Inflammatory macrophage treated with lipopolysaccharide for 4 hours (primary cell): ENCODE measurements at places on chromosomes 16 and 17.

GRCh38 chr16:55222486-55222885 lies 101.5 kb upstream of the IRX6 start:
- DNase-seq, result no peak

GRCh38 chr17:80453126-80453997 lies 23.0 kb downstream of the NPTX1 start:
- DNase-seq, result no peak

DNA sequence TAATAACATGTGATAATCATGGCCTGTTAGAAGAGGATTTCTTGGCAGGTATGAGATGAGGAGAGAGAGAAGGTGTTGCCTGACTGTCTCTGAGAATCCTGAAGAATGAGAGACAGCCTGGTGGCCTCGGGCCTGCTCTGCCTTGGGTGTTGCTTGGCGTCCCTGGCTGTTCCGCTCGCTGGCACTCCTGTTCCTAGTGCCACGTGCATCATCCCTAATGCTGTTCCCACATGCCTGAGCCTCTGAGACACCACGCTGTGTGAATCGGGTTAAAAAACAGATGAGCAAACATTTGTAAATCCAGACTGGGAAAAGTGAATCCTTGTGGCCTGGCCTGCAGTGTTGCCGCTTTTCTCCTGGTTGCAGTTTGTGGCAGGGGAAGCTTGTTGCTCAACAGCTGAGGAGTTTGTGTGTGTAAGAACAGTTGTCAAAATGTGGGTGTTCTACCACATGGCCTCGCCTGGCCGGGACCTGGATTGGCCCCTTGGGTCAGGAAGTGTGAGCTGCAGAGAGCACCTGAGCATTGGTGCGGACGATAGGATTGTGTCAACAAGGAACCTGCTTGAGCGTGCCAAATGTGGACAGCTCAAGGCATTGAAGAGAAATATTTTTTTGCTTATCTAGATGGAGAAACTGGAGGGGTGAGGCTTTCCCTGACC lies 22.0 kb downstream of the UBN1 start:
- DNase-seq, result no peak

- no peak for DNase-seq
Measured at GRCh38 chr17:2815781-2816185, 19.5 kb downstream of the RAP1GAP2 start.

DNA sequence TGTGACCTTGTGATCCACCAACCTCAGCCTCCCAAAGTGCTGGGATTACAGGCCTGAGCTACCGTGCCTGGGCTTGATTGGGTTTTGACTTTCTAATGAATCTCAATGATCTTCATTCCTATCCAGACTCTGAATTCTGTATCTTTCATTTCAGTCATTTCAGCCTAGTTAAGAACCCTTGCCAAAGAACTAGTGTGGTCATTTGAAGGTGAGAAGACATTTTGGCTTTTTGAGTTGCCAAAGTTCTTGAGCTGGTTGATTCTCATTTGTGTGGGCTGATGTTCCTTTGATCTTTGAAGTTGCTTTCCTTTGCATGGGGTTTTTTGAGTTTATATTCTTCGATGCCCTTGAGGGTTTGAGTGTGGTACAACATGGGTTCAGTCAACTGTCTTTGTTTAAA lies 30.6 kb upstream of the TEKT1 start:
- DNase-seq, result no peak

DNA sequence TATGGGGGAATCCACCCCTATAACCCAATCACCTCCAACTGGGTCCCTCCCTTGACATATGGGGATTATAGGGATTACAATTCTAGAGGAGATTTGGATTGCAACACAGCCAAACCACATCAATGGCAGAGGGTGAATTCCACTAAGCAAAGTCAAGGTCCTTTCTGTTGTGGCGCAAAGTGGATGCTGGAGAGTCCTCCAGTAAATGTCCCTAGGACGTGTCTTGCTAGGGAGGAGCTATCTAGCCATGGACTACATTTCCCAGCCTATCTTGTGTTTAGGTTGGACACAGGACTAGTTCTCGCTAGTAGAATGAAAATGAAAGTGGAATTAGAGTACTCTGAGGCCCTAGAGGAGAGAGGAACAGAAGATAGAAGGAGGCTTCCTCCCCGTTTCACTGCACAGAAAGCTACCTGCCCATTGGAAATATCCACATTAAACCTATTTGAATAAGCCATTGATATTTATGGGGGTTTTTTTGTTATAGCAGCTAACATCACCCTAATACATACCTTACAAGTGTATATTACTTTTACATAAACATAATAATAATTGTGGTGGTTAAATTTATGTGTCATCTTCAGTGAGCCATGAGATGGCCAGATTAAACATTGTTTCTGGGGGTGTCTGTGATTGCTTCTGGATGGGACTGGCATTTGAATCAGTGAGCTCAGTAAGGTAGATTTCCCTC lies 56.7 kb upstream of the ERCC4 start:
- peak; percentile 1 for DNase-seq

GRCh38 chr17:8969901-8970300 lies 4.4 kb upstream of the PIK3R5 start:
- DNase-seq, result peak; percentile 80

GRCh38 chr17:31114956-31115555 lies 20.3 kb downstream of the NF1 start:
- no peak for DNase-seq

DNA sequence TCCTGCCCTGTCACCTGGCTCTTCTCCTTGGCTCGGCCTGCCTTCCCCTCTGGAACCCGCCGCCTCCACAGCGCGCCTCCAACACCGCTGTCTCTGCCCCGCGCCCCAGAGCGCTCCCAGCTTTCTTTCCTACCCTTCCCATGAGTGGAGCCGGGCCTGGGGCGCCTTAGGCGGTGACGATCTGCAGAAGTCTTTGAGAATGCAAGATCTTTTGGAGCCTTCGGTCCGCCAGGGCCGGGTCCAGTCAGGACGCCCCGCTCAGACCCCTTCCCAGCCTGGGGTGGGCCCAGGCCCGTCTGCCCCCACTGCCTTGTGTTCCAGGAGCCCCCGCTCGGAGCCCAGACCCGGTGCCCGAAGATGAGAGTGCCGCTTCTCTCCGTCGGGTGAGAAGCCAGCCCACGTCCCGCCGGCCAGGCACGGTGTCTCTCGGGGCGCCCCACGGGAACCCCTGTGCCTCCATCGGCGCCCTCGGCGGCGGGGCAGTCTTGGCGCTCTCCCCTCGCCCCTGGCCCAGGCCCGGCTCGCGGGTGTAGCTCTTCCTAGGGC lies 40.0 kb downstream of the MRM1 start:
- no peak for DNase-seq

DNA sequence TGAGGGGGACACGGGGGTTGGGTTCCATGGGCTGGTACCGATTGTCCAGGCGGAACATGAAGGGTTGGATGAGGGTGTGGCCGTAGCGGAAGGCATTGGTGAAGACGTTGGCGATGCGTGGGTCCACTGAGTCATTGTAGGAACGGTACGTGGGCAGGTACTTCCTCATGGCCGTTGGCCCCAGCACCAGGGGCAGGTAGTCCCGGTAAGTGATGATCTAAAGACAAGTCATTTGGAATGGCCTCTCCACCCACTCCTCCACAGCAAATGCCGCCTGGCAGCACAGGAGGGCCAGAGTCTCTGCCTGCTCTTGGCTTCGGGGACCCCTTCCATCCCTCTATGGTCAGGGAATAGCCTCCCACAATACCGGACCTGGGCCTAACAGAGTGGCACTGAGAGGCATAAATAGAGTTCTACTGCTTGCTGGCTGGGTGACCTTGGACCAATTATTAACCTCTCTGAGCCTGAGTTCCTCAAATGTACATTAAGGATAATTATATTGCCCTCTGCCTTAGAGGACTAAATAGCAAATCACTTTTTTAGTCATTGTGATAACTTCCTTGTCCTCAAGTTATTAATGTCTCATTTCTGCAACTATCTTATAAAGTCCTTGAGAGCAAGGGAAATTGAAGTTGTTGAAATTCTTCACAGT lies 7.2 kb downstream of the MPO start:
- DNase-seq, result peak; percentile 40
